NCI-H1092 (cell line): ENCODE measurements at places on chromosomes 5 and 9.

DNA sequence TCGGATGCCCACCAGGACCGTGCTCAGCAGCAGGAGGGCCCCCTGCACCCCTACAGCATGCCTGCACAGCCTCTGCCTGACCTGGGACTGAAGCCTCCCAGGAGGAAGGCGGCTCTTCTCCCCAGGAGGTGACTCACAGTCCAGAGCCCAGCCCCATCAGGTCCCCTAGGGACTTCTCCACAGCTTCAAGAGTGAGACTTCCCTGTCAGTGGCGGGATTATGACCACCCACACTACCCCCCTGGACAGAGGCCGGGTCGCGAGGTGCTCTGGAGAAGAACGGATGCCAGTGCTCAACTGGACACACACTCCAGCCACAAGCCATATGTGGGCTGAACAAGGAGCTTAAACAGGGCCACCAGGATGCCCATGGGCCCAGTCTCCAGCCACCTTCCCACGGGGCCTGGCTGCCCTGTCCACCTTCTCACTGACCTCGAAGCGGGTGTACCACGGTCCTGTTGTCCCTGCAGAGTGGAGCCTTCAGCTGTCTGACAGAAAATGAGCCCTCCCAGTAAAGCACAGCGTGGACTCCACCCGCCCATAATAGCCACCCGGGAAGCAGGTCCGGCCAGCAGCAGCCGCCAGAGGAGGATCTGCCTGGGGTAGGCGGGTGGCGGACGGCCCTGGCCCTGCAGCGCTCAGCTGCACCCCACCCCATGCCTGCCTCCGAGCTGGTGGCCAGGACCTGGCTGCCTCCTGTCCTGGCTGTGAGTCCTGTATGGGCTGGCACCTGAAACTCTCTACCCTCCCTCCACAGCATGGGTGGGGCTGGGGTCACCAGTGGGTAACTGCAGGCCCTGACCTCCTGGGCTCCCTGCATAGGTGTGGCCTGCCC is 54.7 kb downstream of the SEMA4D start:
- DNase-seq = no peak

DNA sequence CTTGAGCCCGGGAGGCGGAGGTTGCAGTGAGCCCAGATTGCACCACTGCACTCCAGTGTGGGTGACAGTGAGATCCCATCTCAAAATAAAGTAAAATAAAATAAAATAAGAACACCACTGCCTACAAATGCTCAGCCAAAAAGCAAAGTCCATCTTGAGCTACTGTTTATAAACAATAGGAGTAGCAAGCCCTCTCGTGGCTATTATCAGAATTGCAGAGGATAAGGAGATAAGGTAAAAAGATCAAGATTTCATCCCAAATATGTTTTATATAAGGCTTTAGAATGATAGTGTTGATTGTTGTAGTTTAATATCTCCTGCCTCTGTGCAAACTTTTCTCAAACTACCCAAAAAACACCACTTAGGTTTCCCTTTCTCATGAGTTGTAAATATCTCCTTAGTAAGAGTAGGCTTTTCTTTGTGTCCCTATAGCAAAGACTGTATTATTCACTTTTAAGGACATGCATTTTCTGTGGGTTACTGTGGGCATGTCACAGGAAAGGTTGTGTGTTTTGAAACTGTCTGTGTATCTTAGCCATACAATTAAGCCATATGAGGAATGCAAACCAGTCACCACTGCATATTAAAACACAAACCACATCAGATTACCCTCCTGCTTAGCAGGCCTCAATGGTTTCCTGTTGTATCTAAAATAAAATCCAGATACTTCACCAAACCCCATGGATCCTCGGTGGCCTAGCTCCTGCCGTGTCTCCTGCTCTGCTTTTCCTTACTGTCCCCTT is 31.8 kb upstream of the CKS2 start:
- no peak for DNase-seq

- no peak for DNase-seq
These were observed 283.9 kb downstream of the ADAMTS6 start for GRCh38 chr5:65197531-65198455.

DNA sequence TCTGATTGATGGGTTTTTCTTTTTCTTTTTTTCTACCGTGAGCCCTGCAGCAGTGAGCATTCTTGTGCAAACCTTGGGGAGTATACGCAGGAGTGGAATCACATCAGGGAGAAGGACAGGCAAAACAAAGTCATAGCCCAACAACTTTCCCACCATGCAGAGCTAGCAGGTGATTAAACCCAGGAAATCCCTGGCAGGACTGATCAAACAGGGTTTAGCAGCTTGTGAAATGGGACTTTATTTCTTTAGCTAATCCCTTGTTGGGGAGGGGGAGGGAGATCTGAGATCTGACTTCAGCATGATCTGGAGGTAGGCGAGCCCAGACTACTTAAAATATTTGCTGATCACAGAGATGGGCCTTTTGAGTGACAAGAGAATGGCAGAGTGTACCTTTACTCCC is 162.0 kb upstream of the GLRA1 start:
- DNase-seq = no peak

- DNase-seq = no peak
These were observed 929 bp upstream of the PLPP6 start for GRCh38 chr9:4661165-4661564.

GRCh38 chr9:83066771-83067170 is 3.8 kb upstream of the RASEF start:
- DNase-seq = no peak

DNA sequence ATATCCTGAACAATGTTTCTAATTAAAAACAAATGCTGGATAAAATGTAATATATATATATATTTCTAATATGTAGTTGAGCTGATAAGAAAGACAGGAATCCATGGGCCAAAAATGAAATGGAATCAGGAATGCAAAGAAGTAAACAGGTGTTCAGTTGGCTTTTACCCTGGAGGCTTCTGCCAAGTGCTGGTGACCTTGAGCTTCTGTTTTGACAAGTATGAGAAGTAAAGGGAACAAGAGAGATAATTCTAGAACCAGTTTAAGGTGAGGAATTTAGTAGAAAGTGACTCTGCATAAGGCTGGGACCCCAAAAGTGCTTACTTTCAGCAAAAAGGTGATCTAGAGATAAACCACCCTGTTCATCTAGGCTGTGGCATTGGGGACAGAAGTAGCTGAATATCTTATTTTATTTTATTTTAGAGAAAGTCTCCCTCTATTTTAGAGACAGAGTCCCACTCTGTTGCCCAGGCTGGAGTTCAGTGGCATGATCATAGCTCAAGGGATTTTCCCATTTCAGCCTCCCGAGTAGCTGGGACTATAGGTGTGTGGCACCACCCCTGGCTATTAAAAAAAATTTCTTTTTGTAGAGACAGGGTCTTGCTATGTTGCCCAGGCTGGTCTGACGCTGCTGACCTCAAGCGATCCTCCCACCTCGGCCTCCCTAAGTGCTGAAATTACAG is 27.0 kb downstream of the DCAF10 start:
- no peak for DNase-seq

GRCh38 chr9:79129865-79130480 is 441.8 kb upstream of the TLE4 start:
- no peak for DNase-seq

- DNase-seq = no peak
These were observed 23.1 kb upstream of the DMRTA1 start for GRCh38 chr9:22423566-22423965.

GRCh38 chr5:179168664-179169063 is 108.5 kb downstream of the ZNF354C start:
- DNase-seq = no peak

DNA sequence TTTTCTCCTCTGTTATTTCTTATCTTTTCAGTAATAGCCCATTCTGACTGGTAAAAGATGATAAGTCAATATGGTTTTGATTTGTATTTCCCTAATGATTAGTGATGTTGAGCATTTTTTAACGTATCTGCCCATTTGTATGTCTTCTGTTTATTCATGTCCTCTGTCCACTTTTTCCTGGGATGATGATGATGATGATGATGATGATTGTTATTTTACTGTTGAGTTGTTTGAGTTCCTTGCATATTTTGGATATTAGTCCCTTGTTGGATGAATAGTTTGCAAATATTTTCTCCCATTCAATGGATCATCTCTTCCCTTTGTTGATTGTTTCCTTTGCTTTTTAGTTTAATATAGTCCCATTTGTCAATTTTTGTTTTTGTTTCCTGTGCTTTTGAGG is 27.0 kb downstream of the UTP15 start:
- no peak for DNase-seq

- DNase-seq = no peak
These were observed 565.0 kb downstream of the DMRTA1 start for GRCh38 chr9:23011669-23012068.

DNA sequence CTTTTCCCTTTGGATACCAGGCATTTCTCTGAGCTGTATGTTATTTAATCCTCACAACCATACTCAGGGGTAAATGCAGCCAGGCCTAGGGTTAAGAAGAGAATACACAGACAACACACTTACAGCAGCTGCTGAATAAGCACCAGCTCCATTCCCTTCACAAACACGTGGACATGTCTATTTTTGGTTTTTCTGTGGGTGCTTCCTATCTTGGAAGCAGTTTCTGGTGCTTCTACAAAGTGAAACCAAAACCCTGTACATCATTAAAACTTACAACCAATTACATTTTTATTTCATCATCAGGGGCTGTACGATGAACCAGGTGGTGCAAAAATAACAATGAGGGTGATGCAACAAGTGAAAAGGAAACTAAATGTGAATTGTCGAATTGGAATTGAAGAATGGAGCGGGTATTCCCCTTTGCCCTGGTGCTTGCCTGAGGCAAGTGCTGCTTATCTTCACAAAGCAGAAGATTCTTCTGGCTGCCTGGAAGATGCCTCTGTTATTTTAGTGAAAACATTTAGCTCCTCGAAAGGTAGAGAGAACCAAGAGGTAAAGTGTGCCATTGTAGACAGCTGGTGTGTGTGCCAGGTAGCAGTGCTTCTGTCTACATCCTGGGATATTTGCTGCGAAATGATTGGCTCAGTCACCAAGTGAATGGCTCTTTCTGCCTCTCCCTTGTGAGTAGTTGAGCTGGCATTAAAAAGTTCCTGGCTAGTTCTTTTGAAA is 18.6 kb upstream of the IFNB1 start:
- DNase-seq = no peak

DNA sequence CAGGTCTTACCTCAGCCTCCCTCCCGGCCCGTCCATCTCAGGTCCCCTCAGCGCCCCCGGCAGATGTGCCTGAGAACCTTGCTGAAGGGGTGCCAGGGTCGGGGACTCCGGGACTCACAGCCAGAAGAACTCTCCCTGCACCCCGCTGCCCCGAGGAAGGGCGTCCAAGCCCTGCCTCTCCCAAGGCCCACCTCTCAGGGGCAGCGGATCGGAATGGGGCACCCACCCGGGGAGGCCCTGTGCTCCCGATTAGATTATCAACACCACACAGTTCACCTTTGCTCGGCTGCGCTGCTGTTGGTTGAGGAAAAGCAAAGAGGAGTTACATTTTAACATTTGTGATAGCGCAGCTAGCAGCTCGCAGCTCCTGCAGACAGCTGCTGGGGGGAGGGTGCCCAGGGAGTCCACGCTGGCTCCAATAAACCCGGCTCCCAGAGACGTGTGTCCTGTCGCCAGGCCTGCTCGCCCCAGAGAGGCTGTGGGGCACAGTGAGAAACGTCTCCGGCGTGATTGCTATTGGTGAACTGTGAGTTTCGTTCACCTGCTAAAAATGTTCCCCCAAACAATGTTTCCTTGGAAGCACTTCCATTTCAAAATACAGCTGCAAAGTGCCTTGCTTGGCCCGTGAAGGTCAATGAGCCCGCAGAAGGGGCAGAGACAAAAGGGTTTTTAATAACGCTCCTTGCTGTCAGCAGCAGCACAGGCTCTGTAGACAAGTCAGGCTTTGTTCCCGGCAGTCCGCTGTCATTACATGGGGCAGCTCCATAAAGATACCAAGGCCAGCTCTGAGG is 18.6 kb upstream of the SLC6A19 start:
- DNase-seq = no peak

DNA sequence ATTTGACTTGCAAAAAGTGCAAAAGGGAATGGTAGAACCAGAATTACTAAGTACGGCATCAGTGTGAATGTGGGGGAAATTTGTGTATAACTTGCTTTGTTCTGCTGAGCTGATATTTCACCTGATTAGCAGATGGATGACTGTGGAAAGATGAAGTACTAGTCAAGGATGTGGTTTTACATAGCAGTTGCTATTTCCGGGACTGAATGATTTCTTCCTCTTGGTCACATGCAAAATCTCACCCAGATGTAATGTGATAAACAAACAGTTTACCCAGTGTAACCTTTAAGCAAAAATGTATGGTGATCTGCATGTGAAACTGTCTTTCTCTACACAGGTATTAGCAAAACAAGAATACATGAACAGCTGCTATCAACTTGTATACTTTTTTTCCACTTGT is 46.1 kb downstream of the DCP2 start:
- DNase-seq = no peak

GRCh38 chr9:109585796-109586195 is 87.7 kb upstream of the PTPN3 start:
- no peak for DNase-seq

DNA sequence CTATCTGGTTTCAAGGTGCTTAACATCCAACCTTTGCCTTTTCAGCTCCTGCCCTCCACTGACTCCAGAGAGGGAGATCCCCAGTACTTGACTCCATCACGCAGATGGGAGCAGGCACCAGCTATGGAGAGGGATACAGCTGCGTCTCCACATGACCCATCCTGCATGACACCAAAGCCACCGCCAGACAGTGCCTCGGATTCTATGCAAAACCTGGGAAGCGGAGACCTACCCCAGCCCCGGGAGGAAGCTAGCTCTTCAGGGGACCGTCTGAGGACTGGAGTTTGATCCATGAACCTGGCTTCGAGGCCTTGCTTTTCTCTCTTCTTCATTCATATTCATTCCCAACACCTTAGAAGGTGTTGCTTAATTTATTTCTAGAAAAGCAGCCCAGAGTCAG is 24.8 kb downstream of the HRH2 start:
- DNase-seq = no peak

DNA sequence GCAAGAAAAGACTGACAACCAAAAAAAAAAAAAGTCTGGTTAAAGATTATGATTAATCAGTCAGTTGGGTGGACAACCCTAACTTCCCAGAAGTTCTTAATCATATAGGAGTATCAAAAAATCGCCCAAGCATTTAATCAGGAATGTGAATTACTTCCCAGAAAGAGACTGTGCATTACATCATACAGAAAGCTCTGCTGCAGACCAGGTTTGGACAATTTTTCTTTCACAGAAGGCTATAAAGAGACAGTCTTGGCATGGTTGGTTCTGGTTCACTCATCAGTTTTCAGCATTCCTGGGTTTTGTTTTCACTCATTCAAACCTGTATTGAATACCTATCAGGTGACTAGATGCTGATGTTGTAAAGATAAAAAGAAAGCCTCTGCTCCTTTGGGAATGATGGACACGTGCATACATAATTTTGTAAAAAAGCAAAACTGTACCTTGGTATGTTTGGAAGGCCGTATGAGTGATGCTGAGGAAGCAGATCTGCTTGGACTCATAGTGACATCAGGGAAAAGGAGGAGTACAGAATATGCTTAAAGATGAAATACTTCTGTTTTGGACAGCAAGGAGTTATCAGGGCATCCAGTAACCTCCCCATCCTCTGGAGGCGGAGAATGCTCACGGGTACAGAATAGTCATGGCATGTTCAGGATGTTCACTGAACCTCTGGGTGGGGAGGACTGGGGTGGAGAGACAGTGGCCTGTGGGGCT is 178.4 kb downstream of the GNA14 start:
- no peak for DNase-seq
